ENCODE measurements at places on chromosomes 12 and 14.

DNA sequence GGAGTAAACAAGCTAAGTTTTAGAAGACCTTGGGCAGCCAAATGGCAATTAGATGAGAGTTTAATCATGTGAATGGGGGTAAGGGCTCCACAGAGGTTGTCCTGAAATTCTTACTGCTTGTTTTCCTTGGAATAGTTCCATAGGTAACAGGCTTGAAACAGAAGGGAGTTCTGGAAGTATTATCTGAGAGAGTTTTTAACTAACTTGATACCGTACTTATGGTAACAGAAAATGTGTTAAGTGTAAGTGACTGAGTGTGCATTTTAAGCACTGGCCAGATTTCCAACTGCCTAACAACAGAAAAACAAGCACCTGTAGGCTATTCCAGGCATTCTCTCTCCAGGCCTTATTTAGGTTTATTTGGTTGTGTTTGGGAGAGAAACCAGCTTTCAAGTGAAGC, 414.6 kb upstream of the PDE3A start:
- DNase-seq: no peak

DNA sequence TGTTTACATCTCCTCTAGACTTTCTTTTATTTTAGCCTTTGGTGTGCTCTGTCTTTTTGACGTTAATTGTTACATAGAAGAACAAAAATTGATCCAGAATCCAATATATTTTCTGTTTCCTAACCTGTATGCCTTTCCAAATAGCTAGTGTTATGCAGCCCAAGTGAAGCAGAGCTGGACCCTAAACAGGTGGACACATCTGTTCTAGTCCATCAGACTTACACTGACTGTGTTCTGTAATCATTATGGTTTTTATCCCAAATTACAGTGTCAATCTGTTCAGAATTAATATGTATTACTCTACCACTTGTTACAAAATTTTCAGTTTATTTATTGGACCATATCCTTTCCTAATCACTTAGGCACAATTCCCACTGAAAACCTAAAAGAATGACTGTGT, 176.8 kb upstream of the FOXG1 start:
- no peak for DNase-seq

DNA sequence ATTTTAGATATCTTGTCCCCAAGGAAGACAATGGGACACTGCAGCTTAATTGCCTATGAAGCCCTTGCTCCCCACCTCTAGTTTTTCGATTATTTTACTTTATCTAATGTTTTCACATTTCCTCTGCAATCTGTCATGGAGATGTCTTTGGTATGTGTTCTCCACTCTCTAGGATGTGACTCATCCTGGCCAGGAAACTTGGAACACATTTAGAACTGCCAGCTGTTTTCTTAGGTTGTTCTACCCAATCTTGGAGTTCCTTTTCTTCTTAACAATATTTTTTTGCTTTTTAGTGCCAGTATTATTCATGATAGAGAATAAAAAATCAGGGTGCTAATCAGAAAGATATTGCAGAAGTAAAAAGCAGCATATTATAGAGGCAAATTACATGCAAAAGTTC, 101.7 kb upstream of the CLEC14A start:
- DNase-seq: no peak

DNA sequence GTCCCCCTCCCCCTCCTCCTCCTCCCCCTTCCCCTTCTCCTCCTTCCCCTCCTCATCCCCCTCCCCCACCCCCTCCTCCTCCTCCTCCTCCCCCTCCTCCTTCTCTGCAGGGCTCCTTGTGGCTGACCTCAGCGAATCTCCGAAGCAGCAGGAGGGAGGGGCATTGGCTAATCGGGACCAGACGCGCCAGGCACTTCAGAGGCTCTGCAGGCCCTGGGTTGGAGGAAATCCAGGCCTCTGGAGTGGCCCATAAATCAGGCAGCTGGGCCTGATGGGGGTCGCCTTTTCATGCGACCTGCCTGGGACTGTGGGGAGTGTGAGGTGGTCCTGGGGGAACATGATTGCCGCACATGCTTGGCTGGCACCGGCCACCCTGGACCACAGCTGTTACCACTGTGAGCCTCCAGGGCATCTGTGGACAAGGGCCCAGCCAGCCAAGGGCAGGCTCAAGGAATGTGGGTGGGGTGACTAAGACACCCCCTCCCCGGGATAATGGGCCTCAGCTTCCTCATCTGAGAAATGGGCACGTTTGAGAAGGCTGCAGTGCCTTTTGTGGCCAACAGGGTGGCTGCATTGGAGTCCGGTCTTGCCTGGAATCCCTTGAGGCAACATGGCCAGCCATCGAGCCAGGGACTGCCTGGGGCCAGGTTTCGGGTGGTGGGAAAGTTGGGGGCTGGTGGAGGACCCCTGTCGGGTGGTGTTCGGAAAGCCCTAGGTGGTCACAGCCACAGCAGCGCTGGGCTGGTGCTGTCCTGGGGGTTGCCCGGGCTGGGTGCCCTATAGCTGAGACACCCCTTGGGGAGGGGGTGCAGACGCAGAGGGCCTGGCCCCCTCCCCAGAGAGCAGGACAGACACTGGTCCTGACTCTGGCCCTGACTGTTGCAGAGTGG, 12.0 kb downstream of the KIF26A start:
- no peak for DNase-seq

- no peak for DNase-seq
These were observed 116.4 kb downstream of the PTGER2 start for GRCh38 chr14:52430474-52430873.

DNA sequence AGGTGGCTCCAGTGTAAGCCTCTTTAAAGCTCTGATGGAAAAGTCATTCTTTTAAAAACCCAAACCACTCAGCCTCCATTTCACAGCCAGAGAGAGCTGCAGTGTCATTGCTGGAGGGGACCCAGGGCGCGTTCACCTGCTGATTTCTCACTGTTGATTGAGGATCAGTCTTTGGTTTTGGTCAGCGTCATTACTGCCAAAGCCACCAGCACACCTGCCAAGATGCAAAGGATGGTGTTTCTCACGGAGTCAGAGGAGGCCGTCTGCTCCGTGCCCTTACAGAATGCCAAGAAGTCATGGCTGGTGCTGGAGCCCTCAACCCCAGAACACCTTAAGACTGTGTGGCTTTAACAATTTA, 32.8 kb upstream of the BATF start:
- peak; percentile 39 for DNase-seq

GRCh38 chr14:68367536-68367935, 425.3 kb downstream of the ZFP36L1 start:
- DNase-seq: no peak

DNA sequence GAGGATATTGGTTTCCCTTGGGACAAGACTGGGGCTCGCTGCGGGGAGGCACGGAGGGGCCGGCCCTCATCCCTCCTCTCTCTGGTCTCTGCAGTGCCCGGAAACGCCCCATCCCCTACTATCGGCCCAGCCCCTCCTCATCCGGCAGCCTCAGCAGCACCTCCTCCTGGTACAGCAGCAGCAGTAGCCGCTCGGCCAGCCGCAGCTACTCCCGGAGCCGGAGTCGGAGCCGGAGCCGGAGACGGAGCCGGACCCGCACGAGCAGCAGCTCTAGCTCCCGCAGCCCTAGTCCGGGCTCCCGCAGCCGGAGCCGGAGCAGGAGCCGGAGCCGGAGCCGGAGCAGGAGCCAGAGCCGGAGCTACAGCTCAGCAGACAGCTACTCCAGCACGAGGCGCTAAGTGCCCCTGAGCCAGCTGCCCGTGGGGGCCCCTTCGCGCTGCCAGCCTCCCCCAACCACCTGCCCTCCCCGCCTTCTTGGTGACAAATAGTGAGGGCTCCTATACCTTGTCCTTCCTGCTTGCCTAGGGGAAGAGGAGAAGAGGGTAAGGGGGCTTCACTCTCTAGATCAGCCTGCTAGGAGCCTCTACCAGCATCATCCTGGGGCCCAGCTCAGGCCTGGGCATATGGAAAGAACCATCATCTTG, 22.2 kb upstream of the HSPB8 start:
- DNase-seq: no peak

DNA sequence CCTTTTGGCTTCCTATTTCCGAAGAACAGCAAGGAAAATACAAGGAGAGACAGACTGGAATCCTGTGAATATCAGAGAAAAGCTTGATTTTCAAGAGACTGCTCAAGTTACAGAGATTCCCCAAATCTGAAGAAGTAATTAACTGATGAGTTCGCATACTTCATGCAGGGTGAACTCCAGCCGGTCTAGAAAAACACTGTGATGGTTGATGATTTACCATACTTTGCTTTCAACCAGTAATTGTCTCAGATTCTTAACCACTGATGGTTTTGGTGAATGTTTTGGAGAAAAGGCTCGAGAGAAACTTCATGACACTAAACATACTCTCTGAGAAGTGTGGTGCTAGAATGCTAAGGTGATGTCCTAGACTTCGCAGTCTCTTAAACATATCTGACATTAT, 4.4 kb upstream of the PLXNC1 start:
- no peak for DNase-seq

DNA sequence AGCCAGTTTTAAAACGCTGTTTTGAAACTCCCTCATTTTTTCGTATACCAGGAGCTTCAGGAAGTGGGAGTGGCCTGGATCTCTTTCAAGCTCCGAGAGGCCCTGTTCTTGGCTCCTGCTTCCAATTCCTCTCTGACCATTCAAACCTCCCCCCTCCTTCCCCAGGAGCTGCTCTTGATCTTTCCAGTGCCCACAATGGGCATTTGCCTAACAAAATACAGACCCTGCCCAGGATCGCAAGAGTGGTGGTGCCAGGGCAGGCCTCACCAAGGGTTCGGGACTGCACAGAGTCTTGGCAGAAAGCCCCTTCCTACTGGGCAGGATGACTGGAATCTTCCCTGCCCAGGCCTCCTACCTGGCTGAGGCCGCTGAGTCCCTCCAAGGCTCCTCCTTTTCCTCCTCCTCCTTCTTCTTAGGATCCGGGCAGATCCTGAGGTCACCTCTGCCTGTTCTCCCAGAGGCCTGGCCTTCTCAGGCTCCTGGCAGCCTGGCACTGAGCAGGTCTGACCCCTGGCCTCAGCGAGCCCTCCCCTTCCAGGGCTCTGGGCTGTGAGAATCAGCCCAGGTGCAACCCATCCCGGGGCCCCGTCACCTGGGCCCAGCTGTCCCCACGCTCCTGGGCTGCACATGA, 46.9 kb upstream of the NOS1 start:
- DNase-seq: no peak

GRCh38 chr12:55495490-55495889, 3.3 kb downstream of the OR6C68 start:
- DNase-seq: no peak

DNA sequence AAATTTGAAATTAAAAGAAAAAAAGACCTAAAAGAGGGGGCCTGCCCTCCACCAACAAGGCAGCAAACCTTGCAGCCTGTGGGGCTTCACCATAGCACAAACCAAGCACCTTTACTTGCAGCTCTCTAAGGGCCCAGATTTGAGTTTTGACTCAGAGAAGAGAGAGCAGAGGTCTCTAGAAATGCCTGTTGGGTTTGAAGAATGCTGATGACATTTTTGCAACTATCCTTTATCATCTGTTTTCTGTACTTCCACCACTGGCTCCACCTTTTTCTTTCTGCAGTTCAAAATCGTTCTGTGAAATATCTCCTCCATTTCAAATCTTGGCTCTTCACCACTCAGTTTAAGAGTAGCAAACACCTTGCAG, 83.8 kb upstream of the HMGA2 start:
- DNase-seq: no peak

- no peak for DNase-seq
These were observed 9.5 kb upstream of the BDKRB1 start for GRCh38 chr14:96246539-96246847.

DNA sequence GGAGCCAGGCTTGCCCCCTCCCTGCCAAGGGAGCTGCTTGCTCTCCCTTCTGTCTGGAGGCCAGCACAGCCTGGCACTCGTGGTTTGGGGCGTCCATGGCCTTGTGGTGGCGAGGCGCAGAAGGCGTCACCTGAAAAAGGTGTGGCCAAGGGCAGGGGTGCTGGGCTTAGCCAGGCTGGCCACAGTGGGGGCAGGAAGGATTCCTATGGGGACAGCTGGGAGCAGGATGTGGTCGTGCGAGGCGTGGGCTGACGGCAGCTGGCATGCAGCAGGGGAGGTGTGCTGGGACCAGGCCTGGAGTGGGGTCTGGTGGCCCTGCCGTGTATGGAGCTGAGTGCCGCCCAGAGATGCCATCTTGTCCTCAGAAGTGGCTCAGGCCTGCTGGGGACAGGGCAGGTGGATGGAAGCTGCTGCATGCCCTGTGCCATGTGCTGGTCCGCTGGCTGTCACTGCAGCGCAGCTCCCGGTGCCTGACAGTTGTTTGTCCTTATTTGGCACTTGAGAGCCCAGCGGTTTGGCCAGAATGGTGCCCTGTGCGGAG, 30.0 kb downstream of the SH2B3 start:
- no peak for DNase-seq

DNA sequence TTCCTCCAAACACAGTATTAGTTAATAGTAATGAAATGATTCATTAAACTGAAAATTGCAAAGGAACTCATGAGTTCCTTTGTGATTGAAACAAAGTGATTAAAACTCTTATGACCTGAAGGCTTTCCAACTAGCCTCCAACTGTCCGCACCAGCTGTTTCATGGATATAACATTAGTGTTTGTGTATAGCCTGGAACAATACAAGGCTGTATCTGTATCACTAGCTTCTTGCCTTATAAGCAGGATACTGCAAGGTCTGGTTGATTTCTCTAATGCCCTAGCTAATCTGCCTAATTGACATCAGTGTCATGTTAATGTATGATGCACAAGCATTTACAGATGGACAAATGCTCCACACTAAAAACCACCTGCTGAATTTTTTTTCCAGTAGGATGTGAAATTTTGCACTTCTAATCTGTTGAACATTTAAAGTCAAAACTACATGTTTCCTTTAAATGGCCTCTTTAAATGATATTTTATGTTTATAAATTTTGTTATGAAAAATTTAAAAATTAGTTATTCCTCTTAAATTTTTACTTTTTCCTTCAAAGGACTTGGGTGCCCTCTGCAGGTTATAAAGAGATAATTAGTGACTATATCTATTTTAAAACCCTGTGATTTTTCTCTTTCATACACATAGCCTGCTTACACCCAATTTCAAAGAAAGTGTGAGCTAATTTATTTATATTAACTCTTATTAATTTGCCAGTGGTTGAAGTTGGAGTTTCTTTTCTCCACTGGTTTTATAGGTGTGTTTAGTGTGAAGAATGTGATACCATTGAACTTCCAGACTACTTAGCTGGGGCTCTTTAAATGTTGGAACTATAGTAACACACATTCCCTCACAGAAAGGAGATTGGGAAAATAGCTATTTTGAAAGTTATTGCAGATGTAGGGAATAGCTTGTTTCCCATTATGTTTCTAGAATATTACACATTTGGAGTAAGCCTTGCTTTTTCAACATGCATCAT, 25.4 kb downstream of the AP5M1 start:
- DNase-seq: no peak

DNA sequence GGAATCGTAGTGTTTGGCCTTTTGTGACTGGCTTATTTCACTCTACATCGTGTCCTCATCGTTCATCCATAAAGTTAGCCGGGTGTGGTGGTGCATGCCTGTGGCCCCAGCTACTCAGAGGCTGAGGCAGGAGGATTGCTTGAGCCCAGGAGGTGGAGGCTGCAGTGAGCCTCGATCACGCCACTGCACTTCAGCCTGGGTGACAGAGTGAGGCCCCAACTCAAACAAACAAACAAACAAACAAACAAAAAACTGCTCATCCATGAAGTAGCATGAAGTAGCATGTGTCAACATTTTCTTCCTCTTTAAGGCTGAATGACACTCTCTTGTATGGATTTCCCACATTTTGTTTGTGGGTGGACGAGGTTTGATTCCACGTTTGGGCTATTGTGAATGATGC, 44.0 kb upstream of the MEG3 start:
- DNase-seq: no peak

GRCh38 chr12:7289743-7290142, 14.1 kb upstream of the ACSM4 start:
- no peak for DNase-seq
